GM12878 (cell line): ENCODE measurements at places on chromosomes 6 and 20. TPM values are rescaled to one million over a fixed set of nuclear protein-coding genes. Genes with fewer than 3 reads are reported as not detected.

TDRD6 gene
- not detected in 2 replicates for polyA plus RNA-seq

RALGAPA2 gene
- polyA plus RNA-seq: 9.8 and 20.5 TPM in 2 replicates

MAVS gene
- 11.9 and 12.9 TPM in 2 replicates for polyA plus RNA-seq

IMPG1 gene
- not detected in 2 replicates for polyA plus RNA-seq

ECT2L gene
- 0.02 and 0.09 TPM in 2 replicates for polyA plus RNA-seq

ULBP2 gene
- polyA plus RNA-seq: 0.16 TPM in 1 of 2 replicates, not detected in the other

MCUR1 gene
- polyA plus RNA-seq: 40.0 and 43.9 TPM in 2 replicates

EDN1 gene
- polyA plus RNA-seq: 2.5 and 3.4 TPM in 2 replicates

PPIL4 gene
- polyA plus RNA-seq: 24.0 and 24.7 TPM in 2 replicates

SLC17A9 gene
- polyA plus RNA-seq: 55.6 and 57.9 TPM in 2 replicates

PM20D2 gene
- polyA plus RNA-seq: 12.4 and 14.9 TPM in 2 replicates

HMGCLL1 gene
- not detected in 2 replicates for polyA plus RNA-seq

FAM209B gene
- 0.20 and 0.32 TPM in 2 replicates for polyA plus RNA-seq

BNIP5 gene
- not detected in 2 replicates for polyA plus RNA-seq

BFSP1 gene
- polyA plus RNA-seq: 0.10 TPM in 1 of 2 replicates, not detected in the other

HDDC2 gene
- 90.9 and 92.4 TPM in 2 replicates for polyA plus RNA-seq

EPHA7 gene
- polyA plus RNA-seq: not detected in 2 replicates

LY6G6D gene
- not detected in 2 replicates for polyA plus RNA-seq

ABCC10 gene
- polyA plus RNA-seq: 7.9 and 9.5 TPM in 2 replicates

MEI4 gene
- not detected in 2 replicates for polyA plus RNA-seq

SLC52A3 gene
- polyA plus RNA-seq: 0.05 TPM in 1 of 2 replicates, not detected in the other

STMN3 gene
- 1.4 and 1.5 TPM in 2 replicates for polyA plus RNA-seq

RBM24 gene
- polyA plus RNA-seq: 0.09 and 0.12 TPM in 2 replicates

ZNF334 gene
- polyA plus RNA-seq: 0.93 and 1.2 TPM in 2 replicates

SLC17A2 gene
- not detected in 2 replicates for polyA plus RNA-seq

PCNA gene
- 568 and 634 TPM in 2 replicates for polyA plus RNA-seq

OLIG3 gene
- not detected in 2 replicates for polyA plus RNA-seq

AARS2 gene
- 14.5 and 16.7 TPM in 2 replicates for polyA plus RNA-seq

NRM gene
- 36.0 and 37.5 TPM in 2 replicates for polyA plus RNA-seq

WFDC10B gene
- not detected in 2 replicates for polyA plus RNA-seq

RIPOR2 gene
- 23.0 and 25.9 TPM in 2 replicates for polyA plus RNA-seq

NR2E1 gene
- polyA plus RNA-seq: not detected in 2 replicates

CGA gene
- polyA plus RNA-seq: not detected in 2 replicates

TFAP2A gene
- 0.36 TPM in 1 of 2 replicates, not detected in the other for polyA plus RNA-seq

WFDC12 gene
- polyA plus RNA-seq: not detected in 2 replicates

AGPAT1 gene
- 18.8 and 22.5 TPM in 2 replicates for polyA plus RNA-seq

FAXC gene
- not detected in 2 replicates for polyA plus RNA-seq

GINS1 gene
- polyA plus RNA-seq: 38.5 and 44.6 TPM in 2 replicates

IPCEF1 gene
- polyA plus RNA-seq: 1.3 and 2.1 TPM in 2 replicates

METTL24 gene
- not detected in 2 replicates for polyA plus RNA-seq

PLAGL2 gene
- polyA plus RNA-seq: 18.3 and 19.8 TPM in 2 replicates

SOX18 gene
- polyA plus RNA-seq: not detected in 2 replicates

TTK gene
- polyA plus RNA-seq: 41.4 and 45.5 TPM in 2 replicates

KCTD20 gene
- 49.5 and 53.3 TPM in 2 replicates for polyA plus RNA-seq

DAAM2 gene
- polyA plus RNA-seq: not detected in 2 replicates

INSM1 gene
- not detected in 2 replicates for polyA plus RNA-seq

SCUBE3 gene
- 0.09 and 0.19 TPM in 2 replicates for polyA plus RNA-seq

ASIP gene
- not detected in 2 replicates for polyA plus RNA-seq

CD164 gene
- polyA plus RNA-seq: 246 and 247 TPM in 2 replicates

ZNF831 gene
- 0.01 and 0.03 TPM in 2 replicates for polyA plus RNA-seq

CDSN gene
- polyA plus RNA-seq: not detected in 2 replicates
